ENCODE measurements at places on chromosomes 11 and 22.

GRCh38 chr11:936199-936598 is 10.5 kb downstream of the AP2A2 start:
- DNase-seq, result no peak

DNA sequence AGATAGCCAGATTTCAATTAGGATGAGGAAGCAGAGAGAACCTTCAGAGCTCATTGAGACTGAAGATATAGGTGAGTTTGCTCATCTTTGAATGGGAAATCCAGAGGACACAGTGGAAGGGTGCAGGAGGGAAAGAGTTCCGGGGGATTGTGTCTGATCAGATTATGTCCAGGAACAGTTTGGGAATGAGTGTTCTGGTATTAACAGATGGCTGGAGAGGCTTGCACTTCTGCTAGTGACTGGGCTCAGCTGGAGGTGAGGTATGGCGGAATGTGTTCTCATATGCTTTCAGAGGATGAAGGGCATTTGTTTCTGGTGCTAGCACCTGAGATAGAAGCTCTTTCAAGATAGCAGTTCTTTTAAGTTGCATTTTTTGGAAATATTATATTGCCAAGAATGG is 27.6 kb downstream of the ALKBH3 start:
- no peak for DNase-seq

GRCh38 chr11:32053151-32053888 is 37.6 kb upstream of the RCN1 start:
- no peak for DNase-seq

GRCh38 chr22:42432020-42432596 is at the start of gene NFAM1:
Gene NFAM1 (minus strand): TSS chr22:42432403. CDS start chr22:42432357, 46 bp downstream.
- DNase-seq, result no peak

DNA sequence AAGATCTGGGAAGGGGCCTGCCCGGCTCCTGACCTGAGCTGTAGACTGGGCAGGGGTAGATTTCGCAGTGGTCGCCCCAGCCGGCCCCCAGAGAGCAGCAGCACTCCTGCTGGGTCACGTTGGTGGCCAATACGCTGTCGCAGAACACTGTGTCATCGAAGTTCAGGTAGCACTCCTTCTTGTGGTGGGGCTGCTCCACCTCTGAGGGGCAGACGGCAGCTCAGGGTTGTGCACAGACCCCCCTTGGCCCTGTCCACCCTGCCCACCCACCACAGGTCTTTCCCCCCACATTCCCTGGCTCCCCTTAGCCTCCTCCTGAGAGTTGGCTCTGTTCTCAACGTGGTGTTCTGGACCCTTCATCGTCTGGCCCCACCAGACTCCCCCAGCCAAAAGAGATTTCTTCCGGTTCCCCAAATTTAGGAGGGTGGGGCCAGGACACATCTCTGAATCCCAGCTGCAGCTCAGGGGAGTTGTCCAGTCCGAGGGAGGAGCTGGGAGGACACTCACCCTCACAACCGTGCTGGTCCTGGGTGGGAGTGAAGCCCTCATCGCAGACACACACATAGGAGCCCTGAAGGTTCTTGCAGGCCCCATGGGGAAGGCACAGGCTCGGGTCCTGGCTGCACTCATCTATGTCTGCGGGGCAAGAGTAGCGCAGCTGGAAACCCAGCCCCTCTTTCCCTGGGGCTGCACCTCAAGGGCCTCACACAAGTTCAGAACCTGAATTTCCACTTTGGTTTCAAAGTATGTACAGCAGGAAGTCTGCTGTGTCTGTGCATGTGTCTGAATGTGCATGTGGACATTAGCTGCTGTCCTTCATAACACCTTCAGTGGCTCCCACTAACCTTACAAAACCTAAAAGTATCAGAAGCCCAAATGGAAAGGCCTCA is 16.5 kb downstream of the SCYL1 start:
- no peak for DNase-seq

DNA sequence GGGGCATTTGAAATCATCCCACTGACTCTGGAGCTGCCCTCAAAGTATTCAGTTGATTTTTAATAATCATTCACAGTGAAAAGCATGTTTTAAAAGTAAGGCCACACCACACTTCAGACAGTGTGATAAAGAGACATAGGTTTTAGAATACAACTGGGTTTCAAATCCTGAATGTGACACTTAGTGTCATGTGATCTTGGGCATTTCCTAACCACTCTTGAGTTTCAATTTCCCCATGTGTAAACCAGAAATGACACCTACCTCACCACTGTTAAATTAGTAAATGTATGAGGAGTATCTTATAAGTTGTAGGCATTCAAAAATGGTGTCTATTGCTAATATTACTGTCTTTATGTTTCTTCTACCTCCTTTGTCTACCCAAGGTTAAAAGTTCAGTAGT is 5.4 kb downstream of the TMEM123 start:
- no peak for DNase-seq

DNA sequence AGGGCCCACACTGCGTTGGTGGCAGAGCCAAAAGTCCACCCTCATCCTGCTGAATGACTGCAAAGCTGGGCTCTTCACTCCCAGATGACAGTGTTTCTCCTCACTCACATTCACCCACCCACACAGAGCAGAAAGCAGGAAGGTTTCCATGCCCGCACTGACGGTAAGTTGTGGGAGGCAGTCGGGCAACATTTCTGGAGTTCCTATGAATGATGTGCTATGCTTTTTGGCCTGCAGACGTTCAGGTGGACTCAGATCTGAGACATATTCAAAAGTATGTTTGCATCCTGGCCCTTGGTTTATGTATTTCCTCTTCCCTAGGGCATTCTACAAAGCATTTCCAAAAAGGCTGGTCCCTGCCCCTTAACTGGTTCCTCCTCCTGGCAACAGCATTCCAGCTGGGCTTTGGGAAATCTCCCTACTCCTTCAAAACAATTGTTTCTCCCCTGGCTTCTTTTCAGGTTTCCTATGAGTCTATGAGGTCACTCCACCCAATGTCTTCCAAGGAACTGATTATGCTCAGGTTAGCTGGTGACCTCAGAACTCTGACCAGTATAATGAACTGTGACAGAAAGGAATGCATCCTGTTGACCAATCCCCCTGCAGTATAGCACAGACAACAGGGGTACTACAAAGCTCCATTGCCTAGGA is 36.4 kb downstream of the PACSIN2 start:
- no peak for DNase-seq

GRCh38 chr11:27718863-27719545 is 18.7 kb upstream of the BDNF start:
- no peak for DNase-seq

GRCh38 chr11:65491614-65492386 is 7.0 kb upstream of the MALAT1 start:
- DNase-seq, result no peak

DNA sequence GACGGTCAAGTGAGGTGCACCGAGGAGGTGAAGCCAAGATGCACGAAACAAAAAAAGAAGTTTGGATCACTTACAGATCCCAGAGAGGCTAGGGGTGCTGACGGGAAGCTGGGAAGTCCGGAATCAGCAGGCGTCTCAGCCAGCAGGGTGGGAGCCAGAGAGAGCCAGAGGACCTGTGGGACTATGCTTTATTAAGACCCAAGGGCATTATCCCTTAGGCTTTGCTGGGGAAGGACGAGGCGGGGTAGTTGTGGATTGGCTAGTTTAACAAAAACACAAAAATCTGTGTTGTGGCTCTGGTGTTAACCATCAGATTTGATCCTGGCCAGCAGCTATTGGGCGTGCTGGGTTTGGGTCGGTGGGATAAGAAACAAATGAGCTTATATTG is 427.1 kb downstream of the DYNC2H1 start:
- DNase-seq, result no peak

DNA sequence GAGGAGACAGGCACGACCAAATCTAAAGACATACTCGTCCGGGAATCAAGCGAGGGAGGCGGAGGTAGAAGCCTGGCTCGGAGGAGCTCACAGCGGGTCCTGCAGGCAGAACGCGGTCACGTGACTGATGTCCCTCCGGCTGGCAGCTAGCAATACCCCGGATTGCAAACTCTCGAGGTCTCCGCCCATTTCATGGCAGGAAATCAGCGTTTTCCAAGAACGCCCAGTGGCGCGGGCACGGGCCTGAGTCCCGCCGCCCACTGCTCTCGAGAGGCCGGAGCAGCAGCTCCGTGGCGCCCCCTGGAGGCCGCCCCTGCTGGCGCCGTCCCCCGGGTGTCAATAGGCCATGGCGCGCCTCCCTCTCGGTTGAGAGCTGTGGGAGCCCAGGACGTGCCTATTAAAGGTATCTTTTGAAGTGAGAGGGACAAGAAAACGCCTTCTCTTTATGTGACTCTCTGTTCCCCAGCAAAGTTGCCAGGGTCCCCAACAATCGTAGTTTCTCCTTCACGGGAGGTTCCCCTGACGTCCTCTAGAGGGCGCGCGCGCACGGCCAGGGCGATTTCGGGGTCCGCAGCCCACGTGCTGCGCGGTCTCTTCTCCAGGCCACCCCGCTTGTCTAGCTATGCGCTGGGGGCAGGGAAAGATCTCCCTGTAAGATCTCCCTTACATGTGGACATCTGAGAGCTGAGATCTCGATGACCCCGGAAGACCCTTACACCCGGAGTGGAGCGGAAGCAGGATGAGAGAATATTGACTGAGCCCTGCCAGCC is 37.3 kb upstream of the RBFOX2 start:
- DNase-seq, result peak; percentile 80

DNA sequence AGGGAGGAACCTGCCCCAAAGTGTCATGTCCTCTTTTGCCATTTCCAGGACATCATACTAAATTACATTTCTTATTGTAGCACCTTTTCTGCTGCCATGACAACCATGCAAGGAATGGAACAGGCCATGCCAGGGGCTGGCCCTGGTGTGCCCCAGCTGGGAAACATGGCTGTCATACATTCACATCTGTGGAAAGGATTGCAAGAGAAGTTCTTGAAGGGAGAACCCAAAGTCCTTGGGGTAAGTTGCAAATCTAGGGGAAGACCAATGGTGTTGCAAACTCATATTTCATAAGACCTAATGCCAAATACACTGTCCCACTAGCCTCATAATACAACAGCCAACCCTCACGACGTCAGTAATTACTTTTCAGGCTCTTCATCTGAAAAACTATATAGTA is 11.7 kb downstream of the MS4A4A start:
- DNase-seq, result no peak

GRCh38 chr22:19120829-19121630 is 1.2 kb downstream of the DGCR2 start:
- DNase-seq, result peak; percentile 58

DNA sequence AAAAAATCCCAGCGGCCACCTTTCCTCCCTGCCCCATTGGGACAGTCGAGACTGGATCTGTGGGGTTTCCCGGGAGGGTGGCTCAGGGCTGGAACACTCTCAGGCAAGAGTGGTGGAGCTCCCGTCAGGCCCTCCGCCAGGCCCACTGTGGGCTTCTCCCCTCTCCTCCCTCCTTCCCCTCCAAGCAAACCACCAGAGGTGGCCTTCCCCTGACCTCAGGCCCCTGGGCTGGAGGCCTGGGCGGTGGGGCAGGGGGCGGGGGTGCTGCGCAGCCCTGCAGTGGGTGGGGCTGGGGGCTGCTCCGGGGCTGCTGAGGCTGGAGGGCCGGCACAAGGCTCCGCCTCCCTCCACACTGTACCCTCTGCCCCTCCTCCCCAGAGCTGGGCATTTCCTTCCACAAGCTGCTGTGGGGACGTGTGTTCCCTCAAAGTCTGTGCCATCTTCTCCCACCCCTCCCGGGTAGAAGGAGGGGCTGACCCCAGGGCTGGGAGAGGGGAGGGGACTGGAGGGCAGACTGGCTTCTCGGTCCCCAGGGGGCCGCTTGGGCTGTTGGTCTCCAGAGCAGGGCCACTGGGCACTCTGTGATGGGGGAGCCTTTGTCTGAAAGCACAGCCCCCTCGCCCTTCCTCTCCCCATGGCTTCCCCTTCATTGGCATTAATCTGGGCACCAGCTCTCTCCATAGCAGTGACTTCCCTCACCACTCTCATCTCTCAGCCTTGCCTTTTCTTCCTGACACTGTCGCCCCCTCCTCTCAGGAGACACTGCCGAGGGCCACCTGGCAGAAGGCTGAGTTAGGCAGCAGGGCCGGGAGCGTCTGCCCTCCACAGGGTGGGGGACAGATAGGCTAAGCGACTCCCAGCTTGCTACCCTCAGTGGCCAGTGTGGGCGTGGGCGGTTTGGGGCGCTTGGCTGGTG is 7.1 kb downstream of the RCOR2 start:
- DNase-seq, result no peak

DNA sequence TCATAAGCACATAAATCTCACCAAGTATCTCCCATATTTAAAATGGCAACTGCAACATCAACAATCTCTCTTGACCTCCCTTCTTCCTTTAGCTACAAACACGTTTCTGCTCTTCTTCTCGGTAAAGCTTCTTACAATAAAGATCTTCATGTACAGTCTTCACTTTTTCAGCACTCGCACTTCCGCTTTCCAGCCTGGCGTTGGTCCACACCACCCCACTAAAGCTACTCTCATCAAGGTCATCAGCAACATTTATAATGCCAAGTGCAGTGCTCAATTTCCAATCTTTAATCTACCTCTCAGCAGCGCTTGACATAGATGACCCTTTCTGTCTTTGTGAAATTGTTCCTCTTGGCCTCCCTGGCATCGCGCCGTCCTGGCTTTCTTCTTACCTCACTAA is 33.6 kb downstream of the NTM start:
- DNase-seq, result no peak

- no peak for DNase-seq
Measured at GRCh38 chr11:108466405-108466804, 924 bp downstream of the C11orf65 start.

DNA sequence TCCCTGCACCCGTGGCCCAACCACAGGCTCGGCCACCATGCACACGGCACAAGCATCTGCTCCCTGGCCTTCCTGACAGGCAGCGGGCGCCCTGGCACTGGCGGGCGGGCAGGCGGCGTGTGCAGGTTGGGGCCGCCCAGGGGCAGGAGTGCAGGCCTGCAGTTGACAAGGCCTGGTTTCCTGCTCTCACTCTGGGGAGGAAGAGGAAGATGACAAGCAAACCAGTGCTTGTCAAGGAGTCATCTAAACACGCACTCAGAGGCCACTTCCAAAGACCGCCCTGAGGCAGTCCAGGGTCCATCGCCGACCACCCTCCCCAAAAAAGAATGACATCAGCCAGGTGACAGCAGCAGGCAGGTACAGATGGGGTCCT is 65.3 kb upstream of the LINC01488 start:
- no peak for DNase-seq

DNA sequence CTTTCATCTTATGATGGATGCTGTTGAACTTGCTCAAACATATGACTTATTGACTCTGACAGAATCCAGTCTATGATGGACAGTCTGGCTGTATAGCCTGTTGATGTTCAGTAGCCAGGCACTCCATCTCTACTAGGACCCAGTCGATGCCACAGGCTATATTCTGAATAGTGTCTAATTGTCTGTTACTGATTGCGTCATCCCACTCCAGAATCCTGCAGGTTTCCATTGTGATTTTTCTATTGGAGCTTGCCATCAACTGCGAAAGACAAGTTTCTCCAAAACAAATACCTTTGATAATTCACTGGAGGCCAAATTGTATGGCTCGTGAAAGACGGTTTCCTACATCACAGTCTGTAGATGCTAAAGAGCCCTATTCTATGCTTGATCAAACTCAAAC is 481.7 kb upstream of the CHORDC1 start:
- no peak for DNase-seq

GRCh38 chr22:30265823-30266444 is 717 bp downstream of the OSM start:
- DNase-seq, result peak; percentile 92

GRCh38 chr11:115503886-115504275 is 334 bp downstream of the CADM1 start:
- DNase-seq, result peak; percentile 1
